Stimulated activated CD4-positive, alpha-beta T cell treated with anti-CD3 and anti-CD28 coated beads, TNF-alpha, amount 100 ng/mL, for 48 hours (primary cell): ENCODE measurements at places on chromosomes 5 and 9.

- DNase-seq, result no peak
Measured at GRCh38 chr5:24555229-24555628, 89.5 kb downstream of the CDH10 start.

GRCh38 chr5:119274767-119275130, 81.1 kb upstream of the TNFAIP8 start:
- DNase-seq, result no peak

- peak; percentile 17 for DNase-seq
Measured at GRCh38 chr9:131480258-131480657, 22.5 kb upstream of the POMT1 start.

GRCh38 chr5:71821029-71821428, 102.0 kb downstream of the CARTPT start:
- DNase-seq, result no peak

DNA sequence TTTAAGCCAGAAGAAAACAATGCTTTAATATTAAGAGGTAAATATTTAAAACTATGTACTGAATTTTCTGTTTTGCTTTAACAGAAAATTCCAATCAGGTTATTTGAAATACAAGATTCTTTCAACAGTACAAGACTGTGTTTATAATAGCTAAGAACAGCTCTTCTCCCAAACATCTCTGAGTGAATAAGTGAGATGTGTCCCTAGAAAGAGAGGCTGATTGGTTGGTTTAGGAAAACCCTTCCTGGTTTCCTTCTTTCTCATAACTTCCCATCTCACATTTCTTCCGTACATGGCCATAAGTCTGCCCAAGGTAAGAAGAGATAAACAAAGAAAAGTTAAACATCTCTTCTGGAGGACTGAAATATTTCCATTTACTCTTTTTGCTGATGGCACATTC, 145.9 kb downstream of the FANCC start:
- DNase-seq, result no peak

- DNase-seq, result no peak
Measured at GRCh38 chr5:175870820-175871447, 444 bp upstream of the CPLX2 start.

- no peak for DNase-seq
Measured at GRCh38 chr9:92846662-92847145, 31.1 kb downstream of the ZNF484 start.

DNA sequence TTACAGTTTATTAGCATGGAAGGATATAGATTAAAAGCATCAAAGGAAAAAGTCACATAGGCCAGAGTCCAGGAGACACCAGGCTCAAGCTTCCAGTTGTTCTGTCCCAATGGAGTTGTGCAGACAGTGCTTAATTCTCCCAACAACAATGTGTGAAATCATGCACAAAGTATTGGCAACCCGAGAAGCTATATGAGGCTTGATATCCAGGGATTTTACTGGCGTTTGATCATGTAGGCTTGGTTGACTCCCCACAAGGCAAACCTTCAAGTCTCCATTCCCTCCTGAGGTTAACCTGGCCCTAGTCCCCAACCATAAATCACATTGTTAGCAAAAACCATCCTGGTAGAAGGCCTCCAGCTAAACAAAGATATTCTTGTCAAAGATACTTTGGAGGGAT, 141.5 kb downstream of the ADAMTS19 start:
- no peak for DNase-seq

DNA sequence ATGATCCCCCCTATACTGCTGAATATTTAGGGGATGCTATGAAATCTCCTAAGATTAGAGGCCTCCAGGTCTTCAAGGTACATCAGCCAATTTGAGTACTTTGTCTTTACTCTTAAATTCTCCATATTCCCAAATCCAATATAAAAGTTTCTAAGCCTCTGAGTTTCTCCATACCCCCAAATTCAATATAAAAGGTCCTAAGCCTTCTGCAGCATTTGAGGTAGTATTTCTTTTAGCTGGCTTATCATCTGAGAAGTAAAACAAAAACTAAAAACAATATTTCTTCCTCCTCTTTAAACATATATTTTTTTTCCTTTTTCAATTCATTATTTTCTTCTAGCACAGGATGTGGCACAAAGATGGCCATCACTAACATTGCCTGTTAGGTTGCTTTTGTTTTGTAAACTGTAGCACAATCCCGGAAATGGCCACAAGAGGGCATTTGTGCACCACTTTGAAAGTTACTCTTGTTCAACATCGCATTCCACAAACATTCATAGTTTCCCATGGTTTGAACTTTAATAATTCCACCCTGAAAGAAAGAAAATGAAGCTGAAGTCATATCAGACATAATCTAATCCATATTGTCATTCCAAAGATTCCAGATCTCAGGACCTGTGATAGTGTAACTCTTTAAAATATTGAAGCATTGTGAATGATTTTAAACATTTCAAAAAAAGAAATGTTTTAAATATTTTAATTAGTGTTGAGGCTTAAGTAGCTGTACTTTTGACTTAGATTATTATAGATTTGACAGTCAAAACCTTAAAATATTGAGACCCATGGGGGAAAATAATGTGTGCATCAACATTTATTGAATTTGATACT, 21.0 kb upstream of the SCGB3A2 start:
- peak; percentile 8 for DNase-seq

GRCh38 chr9:1775230-1775629, 239.9 kb upstream of the SMARCA2 start:
- no peak for DNase-seq

DNA sequence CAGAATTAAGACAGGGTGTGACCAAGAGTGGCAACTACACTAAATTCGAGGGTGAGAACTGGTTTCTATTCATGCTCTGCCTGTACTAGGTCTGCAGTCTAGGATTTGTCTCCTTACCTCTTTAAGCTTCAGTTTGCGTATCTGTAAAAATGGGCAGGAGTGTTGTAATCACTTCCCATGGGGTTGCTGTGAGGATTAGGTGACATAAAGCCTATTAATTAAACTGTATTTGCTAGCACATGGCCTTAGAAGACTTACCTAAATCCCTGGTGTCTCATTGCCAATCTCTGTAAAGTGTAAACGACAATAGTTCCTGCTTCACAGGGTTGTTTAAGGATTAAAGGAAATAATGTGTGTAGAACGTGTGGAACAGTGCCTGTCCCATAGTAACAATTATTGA, 193.6 kb downstream of the DRD1 start:
- no peak for DNase-seq

- DNase-seq, result no peak
Measured at GRCh38 chr9:91037511-91038482, 236.2 kb downstream of the SYK start.

- DNase-seq, result peak; percentile 47
Measured at GRCh38 chr9:32378993-32379729, 5.3 kb upstream of the ACO1 start.

DNA sequence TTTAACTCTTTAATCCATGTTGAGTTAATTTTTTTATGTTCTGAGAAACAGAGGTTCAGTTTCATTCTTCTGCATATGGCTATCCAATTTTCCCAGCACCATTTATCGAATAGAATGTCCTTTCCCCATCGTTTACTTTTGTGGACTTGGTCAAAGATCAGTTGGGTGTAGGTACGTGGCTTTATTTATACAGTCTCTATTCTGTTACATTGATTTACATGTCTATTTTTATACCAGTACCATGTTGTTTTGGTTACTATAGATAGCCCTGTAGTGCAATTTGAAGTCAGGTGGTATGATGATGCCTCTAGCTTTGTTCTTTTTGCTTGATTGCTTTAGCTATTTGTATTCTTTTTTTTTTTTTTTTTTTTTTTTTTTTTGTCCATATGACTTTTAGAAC, 462.0 kb downstream of the HTR1A start:
- no peak for DNase-seq

DNA sequence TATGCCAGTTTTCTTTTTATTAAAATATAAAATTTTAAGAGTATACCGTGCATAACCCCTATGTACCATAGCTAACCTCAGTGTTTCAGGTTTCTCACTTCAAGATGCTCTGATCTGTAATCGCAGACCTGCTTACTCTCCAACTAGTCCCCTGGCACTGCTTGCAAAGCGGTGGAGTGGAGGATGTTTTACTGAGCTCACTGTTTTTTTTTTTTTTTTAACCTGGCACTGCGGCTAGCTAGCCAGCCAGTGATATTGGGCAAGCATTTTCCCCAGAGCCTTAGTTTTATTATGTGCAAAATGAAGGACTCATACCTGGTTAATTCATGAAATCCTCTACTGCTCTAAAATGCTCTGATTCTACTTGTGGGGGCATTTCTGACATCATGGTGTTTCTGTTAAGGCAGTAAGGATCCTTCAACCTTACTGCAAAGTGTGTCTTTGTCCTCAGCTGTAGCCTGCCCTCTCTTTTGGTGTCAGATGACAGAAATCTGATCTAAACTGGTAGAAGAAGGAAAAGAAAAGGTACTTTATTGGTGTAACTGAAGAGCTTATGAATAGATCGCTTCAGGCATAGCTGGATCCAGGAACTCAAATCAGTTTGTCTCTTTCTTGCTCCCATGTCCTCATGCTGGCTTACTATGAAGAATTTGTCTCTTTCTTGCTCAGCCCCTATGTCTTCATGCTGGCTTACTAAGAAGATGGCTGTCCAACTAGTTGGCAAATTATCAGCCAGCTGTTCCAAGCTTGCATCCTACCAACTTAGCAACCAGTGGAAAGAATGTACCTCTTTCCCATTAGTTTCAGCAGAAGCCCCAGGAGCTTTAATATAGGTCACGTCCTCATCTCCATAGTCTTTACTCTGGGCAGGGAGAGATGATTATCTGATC, 59.8 kb downstream of the DOCK2 start:
- no peak for DNase-seq

DNA sequence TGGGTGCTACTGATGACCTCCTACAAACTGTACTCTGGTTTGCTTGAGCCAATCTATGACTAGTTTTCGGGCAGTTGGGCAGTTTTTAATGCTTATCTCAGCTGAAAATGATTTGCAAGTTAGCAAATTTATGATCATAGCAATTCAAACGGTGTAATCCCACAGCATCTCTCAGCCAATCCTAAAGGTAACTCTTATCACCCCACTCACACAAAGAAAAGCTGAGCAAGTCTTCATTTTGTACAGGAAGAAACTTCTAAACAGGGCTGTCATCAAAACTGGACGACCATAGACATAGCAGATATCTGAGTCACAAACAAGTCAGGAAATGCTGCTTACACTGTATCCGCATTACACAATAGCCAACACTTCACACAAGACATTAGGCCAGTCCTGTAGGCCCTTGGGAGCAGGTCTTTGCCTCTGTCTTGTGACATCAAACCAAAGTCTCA, 2.6 kb upstream of the ENC1 start:
- DNase-seq, result no peak

DNA sequence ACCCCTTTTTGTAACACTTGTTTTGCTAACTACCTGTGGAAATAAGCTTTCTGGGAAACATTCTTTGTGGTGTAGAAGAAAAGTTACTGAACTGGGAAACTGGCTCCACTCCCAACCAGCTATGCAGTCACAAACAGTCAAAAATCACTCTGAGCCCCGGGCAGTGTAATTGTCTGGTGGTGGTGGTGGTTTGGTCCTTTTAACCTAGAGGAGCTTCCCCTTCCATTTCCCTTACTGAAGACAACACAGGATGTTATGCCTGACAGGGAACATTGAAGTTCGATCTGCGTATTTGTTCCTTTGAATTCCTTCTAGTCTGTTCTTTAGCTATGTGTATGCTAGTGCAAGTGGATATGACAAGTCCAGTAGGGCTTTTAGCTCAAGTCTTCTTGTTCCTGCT, 56.8 kb upstream of the TBCA start:
- no peak for DNase-seq

DNA sequence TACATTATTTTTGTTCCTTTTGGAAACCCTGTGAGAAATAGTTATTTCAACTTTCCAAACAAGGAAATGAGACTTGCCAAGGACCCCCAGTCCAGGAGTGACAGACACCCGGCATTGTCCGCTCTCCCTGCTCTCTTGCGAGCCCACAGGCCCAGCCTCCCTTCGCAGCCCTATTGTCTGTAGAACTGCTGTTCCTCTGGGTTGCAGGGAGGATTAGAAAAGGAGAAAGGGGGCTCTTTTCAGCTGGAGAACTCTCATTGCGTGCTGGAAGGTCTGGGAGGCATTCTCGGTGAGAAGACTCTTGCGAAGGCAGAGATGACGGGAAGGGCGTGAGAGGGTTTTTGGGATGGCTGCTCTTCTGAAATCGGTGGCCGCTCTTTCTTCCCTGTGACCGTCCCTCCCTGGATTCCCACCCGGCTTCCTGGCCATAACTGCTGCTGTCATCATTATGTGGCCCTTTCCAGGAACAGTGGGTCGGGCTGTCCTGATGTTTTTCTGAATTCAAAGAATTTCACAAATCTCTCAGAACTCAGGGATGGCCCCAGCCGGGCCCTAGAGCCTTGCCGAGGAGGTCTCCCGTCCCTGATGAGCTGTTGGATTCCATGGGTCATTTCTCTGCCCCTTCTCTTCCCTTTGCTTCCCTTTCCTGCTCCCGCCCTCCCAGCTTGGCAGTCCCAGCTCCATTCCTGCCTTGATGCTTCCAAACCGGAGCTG, 29.8 kb downstream of the STC2 start:
- DNase-seq, result no peak

DNA sequence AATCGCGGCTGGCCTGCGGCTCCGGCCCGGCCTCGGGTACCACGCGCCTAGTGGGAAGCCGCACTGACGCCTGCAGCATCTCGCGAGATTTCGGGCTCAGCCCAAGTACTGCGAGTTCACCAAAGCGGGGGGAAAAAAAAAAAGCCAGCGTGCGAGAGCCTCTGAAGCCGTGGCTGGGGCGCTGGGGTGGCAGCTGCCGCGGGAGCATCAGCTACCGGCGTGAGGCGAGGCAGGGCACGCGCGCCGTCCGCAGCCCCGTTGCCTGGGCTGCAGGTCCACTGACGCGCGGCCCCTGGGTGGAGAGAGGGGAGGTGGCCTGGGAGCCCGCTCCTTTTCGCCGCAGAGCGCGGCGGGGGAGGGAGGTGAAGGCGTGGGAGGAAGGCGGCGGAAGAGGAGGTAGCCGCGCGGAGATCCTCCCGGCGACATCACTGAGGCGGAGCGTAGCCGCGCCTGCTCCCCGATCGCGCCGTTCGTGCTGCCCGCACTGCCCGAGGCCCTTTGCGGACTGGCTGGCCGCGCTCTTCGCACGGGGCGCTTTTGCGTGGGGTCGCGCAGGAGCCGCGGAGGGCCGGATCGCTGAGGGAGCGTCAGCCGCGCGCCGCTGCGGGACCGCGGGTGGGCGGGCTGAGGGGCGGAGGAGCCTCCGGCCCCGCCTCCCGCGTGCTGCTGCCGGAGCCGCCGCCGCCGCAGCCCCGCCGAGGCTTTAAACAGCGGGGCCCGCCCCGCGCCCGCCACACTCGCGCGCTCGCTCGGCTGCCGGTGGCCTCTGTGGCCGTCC, at the start of gene SLC12A2:
Gene SLC12A2, plus strand, starts transcription at position 734 of the 778 bp plus-strand sequence. CDS start 189 bp downstream, outside the sequence.
- DNase-seq, result peak; percentile 85

GRCh38 chr5:73028991-73029595, 73.3 kb downstream of the FCHO2 start:
- no peak for DNase-seq

DNA sequence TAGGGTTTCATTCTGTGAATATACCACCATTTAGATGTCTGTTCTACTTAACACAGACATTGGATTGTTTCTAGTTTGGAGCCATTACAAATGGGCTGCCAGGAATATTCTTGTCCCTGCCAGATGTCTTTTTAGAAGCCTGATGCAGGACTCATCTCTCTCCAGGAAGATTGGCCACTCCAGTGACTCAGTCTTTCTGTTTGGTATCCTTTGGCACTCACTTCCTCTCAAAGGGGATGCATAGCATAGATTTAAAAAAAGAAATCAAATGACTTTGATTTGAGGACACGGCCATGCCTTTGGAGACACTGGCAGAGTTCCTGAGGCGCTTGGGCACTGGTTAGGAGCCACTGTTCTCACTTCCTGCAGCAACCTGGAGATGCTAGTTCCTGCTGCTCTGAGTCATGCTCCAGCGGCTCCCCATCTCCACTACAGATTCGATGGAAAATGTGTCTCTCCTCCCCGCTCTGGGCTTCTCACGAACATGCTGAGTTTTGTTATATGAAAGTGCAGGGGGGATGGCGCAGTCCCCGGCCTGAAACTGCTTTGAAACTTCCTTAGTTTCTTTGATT, 3.5 kb upstream of the ZNF366 start:
- no peak for DNase-seq
